ENCODE measurements at places on chromosomes 7 and 10.

DNA sequence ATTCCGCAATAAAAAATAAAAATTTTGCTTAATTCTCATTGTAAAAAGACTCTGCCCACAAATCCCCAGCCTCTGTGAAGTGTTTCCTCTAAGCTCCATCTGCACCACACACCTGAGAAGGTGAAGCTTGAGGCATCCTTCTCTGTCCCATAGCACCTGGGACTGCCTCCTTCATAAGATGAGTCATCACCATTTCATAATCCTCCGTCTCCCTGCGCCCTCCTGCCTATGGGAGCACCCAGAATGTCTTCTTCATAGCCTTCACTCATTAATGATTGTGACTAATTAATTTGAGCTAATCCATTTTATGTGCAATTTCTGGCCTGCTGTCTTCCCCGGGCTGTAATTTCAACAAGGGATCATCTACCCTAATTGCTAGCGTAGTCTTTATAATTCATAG lies 90.3 kb downstream of the WDR11 start:
- no peak for DNase-seq

- peak; percentile 77 for DNase-seq
Measured at GRCh38 chr10:101031796-101032636, 982 bp downstream of the SFXN3 start.

DNA sequence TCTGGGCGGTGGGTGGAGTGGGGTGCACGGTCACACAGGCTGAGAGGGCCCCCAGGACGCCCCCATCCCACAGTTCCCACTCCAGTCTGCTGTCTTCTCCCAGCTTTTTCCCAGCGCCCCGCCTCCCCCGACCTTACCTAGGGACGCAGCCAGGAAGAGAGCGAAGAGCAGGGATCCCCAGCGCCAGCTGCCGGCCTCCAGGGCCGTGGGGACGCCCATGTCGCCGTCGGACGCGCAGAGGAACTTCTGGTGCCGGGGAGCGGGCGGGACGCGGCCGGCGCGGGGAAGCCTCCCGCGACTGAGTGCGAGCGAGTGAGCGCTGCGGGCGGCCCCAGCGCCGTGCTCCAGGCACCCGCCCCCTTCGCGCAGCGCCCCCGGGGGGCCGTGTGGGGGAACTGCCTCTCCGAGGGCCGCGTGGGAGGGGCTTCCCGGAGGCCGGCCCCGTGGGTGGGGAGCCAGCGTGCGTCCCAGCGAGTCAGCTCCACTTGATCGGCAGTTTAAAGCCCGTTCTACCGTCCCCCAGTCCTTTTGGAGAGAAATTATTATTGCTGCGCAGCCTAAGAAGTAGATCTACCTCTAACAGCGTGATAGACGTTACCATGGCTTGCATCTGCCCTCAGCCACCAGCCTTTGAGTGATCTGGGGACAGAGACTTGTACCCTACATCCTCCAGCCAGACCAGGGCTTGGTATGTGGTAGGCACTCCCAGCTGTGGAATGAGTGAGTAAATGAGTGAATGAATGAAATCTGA lies at the start of gene VSIR:
Gene VSIR, minus strand, starts transcription at position 300 of the 751 bp plus-strand sequence. Its CDS starts 81 bp downstream, at position 219.
- DNase-seq, result peak; percentile 82

DNA sequence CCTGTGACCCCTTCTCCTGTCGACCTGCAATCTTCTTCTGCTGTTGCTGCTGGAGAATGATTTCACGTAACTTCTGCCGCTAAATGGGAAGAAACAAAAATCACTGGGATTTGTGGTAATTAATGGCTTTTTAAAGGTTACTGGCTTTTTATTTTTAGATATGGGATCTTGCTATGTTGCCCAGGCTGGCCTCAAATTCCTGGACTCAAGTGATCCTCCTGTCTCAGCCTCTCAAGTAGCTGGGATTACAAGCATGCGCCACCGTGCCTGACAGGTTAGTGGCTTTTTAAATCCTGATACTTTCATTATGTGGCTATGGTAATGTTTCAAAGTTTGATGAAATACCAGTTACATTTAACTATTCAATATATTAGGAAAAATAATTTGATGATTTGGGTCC lies 154.6 kb downstream of the GALNT11 start:
- no peak for DNase-seq

- DNase-seq, result no peak
Measured at GRCh38 chr10:81428456-81429134, 446.4 kb upstream of the NRG3 start.

- no peak for DNase-seq
Measured at GRCh38 chr7:121510302-121510701, 114.2 kb upstream of the FAM3C start.

DNA sequence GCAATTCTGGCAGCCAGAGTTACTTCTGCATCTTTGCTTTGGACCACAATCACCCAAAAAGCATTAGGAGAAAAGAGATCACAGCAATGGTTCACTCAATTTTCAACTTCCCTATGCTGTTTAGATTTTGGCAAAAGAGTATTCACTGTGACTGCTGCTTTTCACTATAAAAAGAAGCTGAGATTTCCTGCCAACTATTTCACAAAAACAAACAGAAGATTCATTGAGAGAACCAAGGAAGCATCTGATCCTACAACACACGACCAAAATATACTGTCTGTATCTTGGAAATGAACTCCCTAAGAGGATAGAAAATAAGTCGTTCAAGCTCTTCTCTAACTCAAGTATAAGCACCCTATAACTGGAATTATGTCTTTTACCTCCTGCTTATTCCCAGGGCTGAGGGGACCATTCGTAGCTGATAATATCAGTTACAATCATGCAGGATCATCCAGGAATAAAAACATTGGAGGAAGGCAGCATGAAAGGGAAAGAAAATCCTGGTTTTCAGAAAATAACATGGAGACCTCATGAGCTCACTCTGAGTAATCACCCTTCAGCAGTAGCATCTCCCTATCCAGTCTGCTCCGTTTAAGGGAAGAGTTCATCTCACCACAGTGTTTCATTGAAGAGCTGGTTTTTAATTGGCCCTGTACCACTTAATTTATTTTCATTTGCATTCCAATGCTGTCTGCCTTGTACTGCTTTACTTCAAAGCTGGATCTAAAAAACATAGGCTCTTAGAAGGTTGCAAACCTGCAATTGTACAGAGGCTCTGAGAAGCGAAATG lies 256.2 kb downstream of the PAXIP1 start:
- no peak for DNase-seq

- peak; percentile 14 for DNase-seq
Measured at GRCh38 chr7:39678930-39679709, 55.7 kb downstream of the RALA start.

DNA sequence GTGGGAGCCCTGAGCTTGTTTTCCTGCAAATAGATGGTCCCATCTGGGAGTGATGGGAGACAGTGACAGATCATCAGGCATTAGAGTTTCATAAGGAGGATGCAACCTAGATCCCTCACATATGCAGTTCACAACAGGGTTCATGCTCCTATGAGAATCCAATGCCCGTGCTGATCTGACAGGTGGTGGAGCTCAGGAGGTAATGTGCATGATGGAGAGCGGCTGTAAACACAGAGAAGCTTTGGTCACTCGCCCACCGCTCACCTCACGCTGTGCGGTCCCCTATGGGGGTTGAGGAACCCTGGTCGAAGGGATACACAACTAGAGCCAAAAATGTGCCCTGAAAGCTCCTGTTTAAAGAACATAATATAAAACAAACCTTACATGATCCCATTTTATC lies 88.5 kb upstream of the CREB5 start:
- DNase-seq, result no peak

DNA sequence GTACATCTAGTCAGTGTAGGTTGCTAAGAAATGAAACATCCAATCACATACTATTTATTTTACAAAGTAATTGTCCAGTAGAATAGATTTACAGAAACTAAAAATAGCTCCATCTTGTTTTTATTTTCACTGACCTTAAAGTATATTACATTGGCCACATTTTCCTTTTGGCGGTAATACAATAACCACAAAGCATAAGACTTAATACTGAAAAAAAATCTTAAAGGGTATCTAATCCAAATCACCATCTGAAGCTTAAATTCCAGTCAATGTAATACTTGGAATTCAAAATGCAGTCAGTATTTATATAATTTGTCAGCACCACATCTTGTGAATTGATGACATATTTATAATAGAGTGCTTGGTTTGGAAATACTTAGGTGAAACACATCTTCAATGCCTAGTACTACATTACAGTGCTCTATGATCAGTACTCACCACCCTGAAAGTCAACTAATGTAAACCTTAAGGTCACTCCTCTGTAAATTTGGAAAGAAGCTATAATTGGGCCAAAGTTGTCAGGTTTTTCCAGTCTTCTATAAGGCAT lies 8.9 kb downstream of the ANKMY2 start:
- peak; percentile 81 for DNase-seq

- no peak for DNase-seq
Measured at GRCh38 chr7:114941692-114942091, 19.8 kb downstream of the MDFIC start.

- no peak for DNase-seq
Measured at GRCh38 chr7:112784603-112785002, 5.6 kb downstream of the TMEM168 start.

DNA sequence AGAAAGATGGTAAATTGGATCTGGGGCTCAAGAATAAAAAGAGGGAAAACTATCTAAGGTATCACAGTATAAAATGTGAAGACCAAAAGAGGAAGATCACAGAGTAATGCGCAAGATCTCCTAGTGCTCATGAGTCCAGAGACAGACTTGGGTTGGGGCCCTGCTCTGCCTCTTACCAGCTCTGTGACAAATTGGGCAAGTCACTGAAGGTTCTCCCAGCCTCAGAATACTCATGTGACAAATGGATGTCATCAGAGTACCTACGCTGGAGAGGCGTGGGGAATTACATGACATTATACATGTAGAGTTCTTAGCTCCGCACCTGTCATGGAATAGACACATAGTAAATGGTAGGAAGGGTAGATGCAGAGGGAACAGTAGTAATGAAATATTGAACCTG lies 124.4 kb downstream of the DOCK4 start:
- no peak for DNase-seq

- DNase-seq, result no peak
Measured at GRCh38 chr7:94049615-94050014, 45.5 kb upstream of the BET1 start.

GRCh38 chr10:128896116-128896795 lies 570.8 kb upstream of the MGMT start:
- DNase-seq, result no peak

GRCh38 chr7:79434098-79434497 lies 19.4 kb downstream of the MAGI2 start:
- peak; percentile 87 for DNase-seq

DNA sequence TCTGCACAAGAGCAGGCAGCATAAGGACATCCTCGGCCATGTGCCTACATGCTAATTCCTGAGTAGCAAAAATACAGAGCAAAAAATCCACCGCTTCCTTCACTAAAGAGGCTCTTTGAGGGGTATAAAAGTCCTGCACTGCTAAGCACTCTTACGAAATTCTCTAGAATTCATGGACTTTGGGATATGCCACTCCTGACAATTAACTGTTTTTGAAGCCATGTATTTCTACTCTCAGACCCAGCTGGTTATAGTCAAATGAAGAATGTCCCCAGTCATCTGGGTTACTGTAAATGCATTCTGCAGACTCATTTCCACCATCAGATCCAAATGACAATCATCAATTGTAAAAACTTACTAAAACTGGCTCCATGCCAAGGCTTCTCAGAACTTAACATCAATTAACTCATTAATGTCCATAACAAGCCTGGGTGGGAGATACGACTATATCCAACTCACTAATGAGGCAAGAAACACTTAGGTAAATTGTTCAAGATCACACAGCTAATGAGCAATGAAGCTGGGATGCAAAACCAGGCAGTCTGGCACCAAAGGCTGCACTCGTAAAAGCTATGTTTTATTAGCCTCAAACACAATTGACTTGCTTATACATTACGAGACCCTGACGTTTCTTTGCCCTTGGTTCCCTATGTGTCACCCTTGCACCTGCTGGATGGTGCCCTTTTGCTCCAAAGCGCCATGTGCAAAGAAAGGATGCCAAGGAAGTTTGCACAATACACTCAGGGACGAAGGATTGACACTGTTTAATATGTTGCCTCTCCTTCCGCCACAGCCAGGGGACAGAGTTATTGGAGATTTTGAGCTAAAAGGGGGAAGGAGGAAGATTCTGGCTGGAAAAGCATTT lies 250.4 kb downstream of the ELMO1 start:
- no peak for DNase-seq

DNA sequence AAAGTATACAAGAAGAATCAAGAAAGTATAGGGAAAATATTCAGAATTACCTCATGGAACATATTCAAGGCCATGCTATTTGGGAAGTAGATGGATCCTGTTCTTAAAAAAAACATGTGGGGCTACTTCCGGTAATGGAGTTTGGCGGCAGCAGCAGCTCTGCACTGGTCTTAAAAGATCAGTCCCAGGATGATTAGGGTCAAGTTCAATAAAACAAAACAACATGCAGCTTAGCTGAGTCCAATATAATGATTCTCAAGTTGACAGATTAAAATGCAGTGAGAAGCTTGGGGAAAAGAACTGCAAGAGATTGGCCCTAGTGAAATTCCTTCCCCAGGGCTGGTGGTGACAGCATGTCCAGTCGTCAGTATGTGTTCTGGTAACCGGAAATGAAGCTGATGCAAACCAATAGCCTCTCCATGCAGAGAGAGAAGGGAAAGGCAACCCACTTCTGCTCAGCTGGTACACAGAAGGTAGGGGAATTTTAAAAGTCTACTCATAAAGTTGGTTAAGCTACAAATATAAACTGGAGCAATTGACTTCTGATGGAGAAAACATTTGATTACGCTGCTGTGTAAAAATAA lies 305.1 kb upstream of the IMMP2L start:
- peak; percentile 16 for DNase-seq

DNA sequence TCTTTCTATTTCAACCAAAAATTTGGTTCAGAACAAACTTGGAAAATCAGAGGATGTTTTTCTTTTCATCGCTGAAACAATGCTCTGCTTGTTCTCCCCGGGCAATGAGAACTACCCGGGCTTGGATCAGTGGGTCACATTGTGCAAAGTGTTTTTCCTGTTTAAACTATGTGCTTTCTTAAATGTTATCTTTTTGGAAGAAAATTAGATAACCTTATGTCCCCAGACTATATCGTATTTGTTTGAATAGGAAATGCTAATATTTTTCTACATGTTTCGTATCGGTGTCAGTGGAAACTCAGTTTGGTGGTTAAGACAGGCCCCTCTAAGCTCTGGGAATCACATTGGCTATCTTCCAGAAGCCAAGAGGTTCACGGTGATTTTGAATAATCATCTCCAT lies 319.5 kb upstream of the NFE2L3 start:
- DNase-seq, result no peak

GRCh38 chr7:131557652-131558385 lies 1.4 kb upstream of the PODXL start:
- peak; percentile 44 for DNase-seq

DNA sequence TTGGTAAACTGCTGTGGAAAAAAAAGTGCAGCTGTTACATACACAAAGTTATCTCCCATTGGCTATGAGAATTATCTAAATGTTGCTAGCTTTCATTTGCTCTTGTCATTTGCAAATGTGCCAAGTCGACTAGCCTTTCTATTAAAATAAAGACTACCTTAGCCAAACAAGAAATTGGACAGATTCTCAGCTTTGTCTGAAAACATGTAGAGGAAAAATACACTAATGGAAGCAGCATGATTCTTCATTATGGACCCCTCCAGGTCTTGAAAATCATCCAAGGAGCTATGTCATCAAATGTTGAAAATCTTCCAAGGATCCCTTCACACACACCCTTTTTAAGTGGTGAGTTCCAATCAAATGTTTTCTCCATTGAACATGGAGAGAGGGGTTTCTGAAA lies 237.7 kb downstream of the ETV1 start:
- no peak for DNase-seq

- DNase-seq, result no peak
Measured at GRCh38 chr10:106158241-106158640, 1006.3 kb downstream of the SORCS1 start.
